ENCODE measurements at places on chromosomes 11 and 22.

- no peak for DNase-seq
Measured at GRCh38 chr11:38345286-38345685, 1747.2 kb upstream of the RAG2 start.

DNA sequence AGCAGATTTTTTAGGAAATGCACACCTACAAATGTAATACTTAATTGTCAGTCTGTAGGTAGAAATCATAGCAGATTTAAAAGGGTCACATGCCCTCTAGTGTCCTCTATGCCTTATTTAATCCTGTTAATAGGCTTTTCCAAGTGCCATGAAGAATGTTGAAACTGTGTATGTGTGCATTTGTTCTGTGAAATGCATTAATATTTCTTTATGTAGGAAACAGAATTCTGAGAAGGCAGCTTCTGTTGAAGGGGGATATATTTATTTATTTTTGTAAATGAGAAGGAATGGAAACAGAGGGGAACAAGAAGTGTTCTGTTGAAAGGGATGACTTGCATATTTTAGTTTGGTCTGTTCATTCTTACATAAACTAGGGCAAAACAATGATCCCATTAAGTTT lies 51.0 kb downstream of the SVIP start:
- DNase-seq: no peak

DNA sequence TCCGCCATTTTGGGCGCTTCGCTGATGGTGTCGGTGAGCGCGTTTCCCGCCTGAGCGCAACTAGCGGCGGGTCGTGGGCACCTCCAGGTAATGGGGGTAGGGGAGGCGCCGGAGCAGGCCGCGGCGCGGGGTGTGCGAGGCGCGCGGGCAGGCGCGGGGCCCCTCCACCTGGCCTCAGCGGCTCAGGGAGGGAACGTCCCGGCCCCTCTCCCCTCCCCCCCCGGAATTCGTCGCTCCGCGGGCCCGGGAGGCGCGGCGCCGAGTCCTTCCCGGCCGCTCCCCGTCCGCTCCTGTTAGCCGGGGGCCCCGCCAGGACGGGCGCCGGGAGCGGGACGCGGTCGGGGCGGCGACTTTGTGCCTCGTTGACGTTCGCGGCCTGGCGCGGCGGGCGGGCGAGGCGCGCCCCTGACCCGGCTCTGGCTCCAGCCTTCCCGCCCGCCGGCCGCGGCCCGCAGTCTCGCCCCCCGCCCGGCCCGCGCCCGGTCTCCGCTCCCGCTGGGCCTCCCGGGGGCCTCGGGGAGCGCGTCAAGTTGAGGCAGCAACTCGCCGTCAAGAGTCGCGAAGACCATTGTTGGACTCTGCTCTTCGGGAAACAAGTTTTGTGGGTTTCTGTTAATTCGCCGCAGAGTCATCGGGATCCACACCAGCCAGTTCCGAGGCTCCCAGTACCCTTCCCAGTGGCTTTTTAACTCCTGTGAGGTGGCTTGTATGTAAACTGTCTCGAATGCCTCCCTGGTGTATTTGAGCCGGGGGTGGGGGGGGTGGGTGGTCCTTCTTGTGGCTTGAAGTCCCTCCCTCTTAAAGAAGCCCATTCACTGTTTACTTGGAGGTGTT lies at the start of gene PPP6R3:
TSS of gene PPP6R3 (plus strand) at position 12 of the 834 bp plus-strand sequence. CDS start 76,913 bp downstream, outside the sequence.
- DNase-seq: no peak

DNA sequence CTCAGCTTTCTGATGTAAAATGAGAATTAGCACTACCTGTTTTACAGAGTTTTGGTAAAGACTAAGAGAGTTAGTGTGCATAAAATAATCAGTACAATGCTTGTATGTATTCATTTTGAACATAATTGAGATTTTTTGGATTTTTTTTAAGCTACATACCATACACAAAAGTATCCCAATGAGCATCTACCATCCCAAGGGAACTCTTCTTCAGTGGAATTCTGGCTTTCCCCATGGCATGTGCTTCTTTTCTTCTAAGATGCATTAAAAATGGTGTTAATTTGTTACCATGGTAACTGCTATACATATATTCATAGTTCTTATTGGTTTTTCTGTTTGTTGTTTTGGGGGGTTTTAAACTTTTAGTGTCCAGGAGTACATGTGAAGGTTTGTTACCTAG lies 17.7 kb downstream of the OR8D1 start:
- no peak for DNase-seq
